ENCODE measurements at places on chromosomes 1 and 21.
A peak's percentile ranks its signal among the peaks of the same experiment; 100 is the strongest.

DNA sequence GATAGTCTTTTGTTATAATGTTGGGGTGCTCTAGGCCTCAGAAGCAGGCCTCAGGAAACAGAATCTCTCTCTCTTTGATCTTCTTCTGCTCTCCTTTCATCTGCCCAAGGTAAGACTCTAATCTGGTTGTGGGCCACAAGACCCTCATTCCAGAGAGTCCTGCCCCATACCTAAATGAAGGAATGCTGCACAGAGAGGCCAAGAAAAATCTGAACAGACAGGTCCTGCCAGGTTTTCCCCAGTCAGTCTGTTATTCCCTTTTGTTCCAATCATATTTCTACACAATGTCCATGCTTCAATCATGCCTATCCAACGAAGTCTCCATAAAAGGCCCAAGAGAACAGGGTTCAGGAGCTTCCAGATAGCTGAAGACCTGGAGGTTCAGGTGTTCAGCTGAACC lies 7.0 kb upstream of the CFAP45 start:
- H3K27me3 ChIP-seq, result no peaks in the 10 kb centered on the region
- H3K4me3 ChIP-seq, result no peak overlapping the region
- no peak for DNase-seq

- peak overlapping the region; percentile 47 for H3K27ac ChIP-seq
- H3K4me3 ChIP-seq, result no peak overlapping the region
- no peak for DNase-seq
- H3K4me1 ChIP-seq, result peaks cover 7% of the 10 kb centered on the region
- no peaks in the 10 kb centered on the region for H3K27me3 ChIP-seq
Measured at GRCh38 chr1:235411489-235412486, 44.6 kb downstream of the TBCE start.

DNA sequence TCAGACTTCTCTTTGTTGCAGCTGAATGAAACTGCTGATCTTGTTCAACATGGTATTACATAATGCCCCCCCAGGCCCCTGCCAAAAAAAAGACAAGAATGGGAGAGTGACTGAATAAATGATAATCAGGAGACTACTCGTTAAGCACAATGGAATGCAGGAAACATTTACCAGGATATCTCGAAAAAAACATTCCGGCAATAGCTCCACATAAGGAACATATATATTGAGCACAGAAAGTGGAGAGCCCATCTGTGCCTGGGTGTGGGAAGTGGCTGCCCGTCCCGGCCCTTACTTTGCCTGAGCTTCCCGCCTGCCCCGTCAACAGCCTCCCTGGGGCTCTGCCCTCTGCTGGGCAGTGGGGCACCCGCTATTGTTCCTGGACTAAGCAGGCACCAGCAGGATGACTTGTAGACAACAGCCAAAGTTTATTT lies 13.3 kb downstream of the TRIM11 start:
- H3K27ac ChIP-seq, result peak overlapping the region; percentile 90
- H3K36me3 ChIP-seq, result peaks cover 8% of the 10 kb centered on the region
- DNase-seq, result no peak
- no peak overlapping the region for H3K4me3 ChIP-seq

DNA sequence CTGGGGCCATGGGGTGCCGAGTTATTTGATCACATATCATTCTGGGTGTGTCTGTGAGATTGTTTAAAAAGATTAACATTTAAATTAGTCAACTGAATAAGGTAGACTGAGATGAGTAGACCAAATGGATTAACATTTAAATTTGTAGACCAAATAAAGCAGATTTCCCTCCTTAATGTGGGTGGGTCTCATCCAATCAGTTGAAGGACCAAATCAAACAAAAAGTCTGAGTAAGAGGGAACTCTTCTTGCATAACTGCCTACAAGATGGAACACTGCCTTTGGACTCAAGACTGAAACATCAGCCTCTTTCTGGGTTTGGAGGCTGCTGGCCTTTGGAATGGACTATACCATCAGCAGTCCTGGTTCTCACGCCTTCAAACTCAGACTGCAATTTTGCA lies 17.0 kb upstream of the SNX7 start:
- DNase-seq, result no peak
- peaks cover 63% of the 10 kb centered on the region for H3K27me3 ChIP-seq
- no peak overlapping the region for H3K27ac ChIP-seq
- H3K4me1 ChIP-seq, result no peaks in the 10 kb centered on the region
- no peaks in the 10 kb centered on the region for H3K36me3 ChIP-seq
- no peak overlapping the region for H3K4me3 ChIP-seq

- no peak for DNase-seq
- H3K27me3 ChIP-seq, result peaks cover 40% of the 10 kb centered on the region
- H3K4me3 ChIP-seq, result no peak overlapping the region
- no peaks in the 10 kb centered on the region for H3K36me3 ChIP-seq
Measured at GRCh38 chr1:161502641-161503393, 2.4 kb upstream of the FCGR2A start.

- DNase-seq, result no peak
- H3K4me1 ChIP-seq, result peaks cover 37% of the 10 kb centered on the region
- no peaks in the 10 kb centered on the region for H3K27me3 ChIP-seq
Measured at GRCh38 chr1:27507960-27508665, 18.1 kb upstream of the WASF2 start.

All from osteocyte (in vitro differentiated cells).